ENCODE measurements at places on chromosomes 11 and 22.
A peak's percentile ranks its signal among the peaks of the same experiment; 100 is the strongest.

GRCh38 chr11:30314625-30315024 is 8.3 kb upstream of the ARL14EP start:
- DNase-seq: peak; percentile 23

- DNase-seq: no peak
Measured at GRCh38 chr11:128940603-128941002, 2.1 kb downstream of the TP53AIP1 start.

DNA sequence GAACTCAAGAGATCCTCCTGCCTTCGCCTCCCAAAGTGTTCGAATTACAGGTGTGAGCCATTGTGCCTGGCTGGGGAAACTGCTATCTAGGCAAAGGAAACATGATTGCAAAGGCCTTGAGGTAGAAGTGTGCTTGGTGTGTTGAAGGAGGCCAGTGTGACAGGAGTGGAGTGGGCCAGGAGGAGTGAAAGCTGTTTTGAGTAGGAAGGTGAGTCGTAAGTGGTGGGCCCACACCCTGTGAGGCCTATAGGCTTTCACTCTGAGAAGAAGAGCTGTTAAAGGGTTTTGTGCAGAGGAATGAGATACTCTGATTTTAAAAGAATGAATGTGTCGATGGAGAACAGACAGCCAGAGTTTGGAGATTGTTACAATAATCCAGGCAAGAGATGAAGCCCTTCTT is 43.4 kb downstream of the WEE1 start:
- DNase-seq: peak; percentile 65

DNA sequence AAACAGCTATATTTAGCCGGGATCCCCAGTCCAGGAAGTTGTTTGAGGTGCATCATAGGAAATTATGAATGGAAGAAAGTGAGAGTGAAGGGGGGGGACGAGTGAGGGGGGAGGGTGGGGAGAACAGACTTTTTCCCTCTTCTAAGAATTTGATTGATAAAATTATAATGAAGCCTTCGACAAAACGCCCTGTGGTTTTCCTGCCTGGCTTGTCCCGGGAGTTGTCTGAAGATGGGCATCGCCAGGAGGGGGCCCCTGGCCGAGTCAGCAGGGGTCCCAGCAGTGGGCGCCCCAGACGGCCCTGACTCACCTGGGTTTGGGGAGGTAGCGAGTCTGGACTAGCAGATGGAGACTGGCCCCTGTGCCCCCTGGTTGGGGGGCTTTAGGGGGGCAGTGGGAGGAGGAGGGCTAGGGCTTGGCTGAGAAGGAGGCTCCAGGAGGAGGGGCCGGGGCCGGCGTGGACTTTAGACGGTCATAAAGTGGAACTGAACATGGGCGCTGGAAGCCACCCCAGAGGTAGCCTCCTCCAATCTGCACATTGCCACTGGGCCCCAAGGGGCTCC is 336 bp upstream of the LIF start:
- DNase-seq: peak; percentile 64

DNA sequence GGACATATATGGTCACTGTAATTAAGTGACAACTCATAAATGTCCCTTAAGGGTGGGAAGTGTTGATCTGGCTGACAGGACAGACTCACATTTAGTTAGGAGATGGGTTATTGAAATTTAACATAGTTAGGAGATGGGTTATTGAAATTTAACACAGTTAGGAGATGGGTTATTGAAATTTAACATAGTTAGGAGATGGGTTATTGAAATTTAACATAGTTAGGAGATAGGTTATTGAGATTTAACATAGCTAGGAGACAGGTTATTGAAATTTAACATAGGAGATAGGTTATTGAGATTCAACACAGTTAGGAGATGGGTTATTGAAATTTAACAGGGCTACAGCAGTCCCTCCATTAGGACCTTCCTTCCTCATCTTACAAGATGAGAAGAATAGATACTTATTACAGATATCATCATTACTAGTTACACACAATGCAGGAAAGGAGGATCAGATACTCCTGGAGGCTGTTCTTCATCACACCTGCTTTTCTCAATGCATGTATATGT is 98.5 kb downstream of the MTNR1B start:
- no peak for DNase-seq

DNA sequence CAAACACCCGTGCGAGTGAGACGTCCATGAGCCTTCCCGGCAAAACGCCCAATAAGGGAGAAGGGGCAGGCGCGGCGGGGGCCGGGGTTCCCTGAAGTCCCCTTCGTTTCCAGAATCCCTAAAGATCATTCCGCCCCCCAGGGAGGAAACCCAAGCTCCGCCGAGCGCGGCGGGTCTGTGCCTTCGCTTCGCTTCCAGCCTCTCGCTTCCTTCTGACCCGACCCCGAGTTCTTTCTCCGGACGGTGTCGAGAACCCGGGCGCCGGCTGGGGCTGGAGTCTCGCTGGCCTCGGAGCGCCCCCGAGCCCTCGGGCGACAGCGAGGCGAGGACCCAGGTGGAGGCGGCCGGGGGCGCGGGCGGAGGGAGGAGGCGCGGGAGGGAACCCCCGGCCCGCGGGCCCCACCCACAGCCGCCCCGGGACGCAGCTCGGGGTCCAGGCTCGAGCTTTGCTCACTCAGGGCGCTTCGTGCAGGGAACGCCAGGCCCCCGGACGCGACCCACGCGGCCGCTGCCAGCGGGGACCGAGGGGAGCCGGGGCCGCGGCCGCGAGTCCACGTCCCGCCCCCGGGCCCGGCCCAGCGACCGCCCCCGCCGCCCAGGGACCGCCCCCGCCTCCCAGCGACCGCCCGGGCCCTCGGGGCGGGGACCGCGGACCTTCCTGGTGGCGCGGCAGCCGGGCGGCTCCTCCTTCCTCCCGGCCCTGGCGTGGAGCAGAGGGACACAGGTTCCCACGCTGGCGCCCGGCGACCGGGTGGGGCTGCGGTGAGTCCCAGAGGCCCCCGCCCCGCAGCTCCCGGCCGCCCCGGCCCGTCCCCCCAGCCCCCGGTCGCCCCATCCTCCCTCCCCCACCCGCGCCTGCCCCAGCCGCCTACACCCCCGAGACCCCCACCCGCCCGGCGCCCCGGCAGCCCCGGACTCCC is at the start of gene PGGHG:
Gene PGGHG (plus strand): TSS at position 649 of the 920 bp plus-strand sequence. CDS start 691 bp downstream, outside the sequence.
- DNase-seq: peak; percentile 64

GRCh38 chr11:128491195-128491936 is 96.0 kb downstream of the ETS1 start:
- DNase-seq: no peak

GRCh38 chr11:77381729-77382665 is 80.5 kb upstream of the GDPD4 start:
- DNase-seq: peak; percentile 40

- peak; percentile 94 for DNase-seq
Measured at GRCh38 chr11:68010090-68011041, at the start of gene ALDH3B1. Gene ALDH3B1, plus strand, starts transcription at chr11:68010327. Its CDS starts 4,971 bp downstream, at chr11:68015298.

DNA sequence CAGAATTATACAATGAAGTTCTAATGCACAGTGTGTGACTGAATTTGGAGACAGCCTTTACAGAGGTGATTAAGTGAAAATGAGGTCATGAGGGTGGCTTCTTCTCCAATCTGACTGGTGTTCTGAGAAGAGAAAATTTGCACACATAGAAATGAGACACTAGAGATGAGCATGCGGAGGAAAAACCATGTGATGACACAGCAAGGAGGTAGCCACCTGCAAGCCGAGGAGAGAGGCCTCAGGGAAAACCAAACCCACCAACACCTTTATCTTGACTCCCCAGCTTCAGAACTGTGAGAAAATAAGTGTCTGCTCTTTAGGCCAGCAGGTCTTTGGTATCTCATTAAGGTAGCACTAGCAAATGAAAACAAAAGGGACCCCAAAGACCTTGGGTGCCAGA is 93.2 kb downstream of the GGTLC2 start:
- no peak for DNase-seq

DNA sequence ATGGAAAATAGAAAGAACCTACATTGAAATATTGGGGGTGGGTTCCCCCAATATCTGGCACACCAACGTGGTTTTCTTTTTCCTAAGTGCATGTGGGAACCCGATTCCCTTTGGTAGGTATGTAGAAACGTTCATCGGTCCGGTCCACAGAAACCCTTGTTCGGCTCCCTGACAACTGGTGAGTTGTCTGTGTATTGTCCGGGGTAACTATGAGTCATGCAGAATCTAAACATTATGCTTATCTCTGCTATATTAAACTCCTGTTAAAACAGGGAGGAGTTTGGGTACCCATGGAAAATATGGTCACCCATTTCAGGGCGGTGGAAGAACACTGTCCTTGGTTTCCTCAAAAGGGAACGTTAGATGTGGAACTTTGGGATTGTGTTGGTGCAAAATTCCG is 25.1 kb upstream of the ALDH3B2 start:
- DNase-seq: no peak

DNA sequence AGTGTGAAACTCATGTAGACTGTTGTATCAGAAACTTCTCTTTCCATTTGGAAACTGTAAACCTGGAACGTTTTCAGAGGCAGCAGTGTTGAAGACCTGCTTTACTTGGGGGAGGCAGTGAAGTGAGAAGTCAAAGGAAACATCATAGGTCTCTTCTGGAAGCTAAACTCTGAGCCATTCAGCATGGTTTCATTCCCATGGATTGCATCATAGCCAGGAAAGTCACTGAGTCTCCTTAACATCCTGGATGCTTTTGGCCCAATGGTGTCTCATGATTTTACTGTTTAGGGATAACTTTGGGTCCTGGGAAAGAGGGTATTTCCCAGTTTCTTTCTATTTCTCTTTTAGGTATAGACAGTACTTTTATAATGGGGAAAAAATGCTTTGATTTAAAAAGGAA is 153.2 kb upstream of the E2F8 start:
- peak; percentile 58 for DNase-seq

DNA sequence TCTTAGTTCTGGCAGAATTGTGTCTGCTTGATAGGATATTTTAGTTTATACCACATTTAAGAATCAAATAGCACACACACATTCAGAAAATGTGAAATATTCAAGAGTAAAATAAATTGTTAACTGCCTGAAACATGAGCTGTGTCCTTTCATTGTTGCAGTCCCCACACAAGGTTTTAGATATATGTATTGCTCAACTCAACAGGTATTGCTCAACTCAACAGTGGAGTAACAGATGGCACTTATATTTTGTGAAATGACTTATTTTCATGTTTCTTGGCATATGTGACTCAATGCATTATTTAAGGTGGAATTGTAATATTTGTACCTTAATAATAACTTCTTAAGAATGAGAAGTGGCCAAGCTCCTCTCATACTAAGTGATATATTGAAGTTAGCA is 760.3 kb downstream of the CNTN5 start:
- no peak for DNase-seq

DNA sequence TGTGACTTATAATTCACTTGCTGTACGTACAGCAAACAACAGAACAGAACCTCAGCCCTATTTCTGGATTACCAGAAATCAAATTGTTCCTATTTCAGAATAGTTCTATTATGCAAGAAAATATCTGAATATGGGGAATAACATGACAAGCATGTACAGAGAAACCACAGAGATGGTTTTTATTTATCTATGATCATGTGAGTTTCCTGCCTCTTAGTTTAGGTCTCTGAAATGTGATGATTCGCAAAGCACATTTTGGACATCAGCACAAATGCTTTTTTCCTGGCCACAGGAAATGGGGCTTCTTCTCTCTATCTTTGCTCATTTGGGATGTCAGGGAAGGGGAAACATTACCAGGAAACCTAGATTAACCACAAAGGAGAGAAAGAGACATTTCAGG is 266.7 kb upstream of the CTSC start:
- DNase-seq: peak; percentile 65

DNA sequence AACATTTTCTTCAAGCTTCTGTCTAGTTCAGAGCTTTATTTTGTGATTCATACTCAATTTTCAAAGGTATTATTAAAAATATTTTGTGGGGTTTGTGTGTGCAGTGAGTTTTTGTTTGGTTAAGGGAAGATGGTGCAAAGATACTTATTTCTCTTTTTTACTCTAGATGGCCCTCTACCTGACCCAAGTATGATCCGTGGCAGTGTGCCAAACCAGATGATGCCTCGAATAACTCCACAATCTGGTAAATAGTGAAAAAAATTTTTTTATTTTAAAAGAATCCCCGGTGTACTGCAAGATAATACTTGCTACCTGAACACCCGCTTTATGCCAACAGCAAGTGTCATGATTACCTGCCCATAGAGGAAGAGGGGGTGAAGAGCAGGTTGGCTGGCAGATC is 54.2 kb downstream of the EP300 start:
- DNase-seq: no peak

DNA sequence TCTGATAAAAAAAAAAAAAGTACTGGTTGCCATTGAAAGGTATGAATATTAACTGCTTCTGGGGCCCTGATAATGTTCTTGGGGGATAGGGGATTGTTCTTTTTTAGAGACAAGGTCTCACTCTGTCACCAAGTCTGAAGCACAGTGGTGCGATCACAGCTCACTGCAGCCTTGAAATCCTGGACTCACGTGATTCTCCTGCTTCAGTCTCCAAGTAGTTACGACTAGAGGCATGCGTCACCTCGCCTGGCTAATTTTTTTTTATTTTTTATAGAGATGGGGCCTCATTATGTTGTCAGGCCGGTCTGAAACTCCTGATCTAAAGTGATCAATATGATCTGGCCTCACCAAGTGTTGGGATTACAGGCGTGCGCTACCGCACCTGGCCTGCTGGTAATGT is 63.5 kb downstream of the FCHSD2 start:
- DNase-seq: no peak

- no peak for DNase-seq
Measured at GRCh38 chr11:78465169-78465942, 47.7 kb upstream of the GAB2 start.

- DNase-seq: no peak
Measured at GRCh38 chr11:64690235-64690634, 32.8 kb downstream of the NRXN2 start.

GRCh38 chr11:10474551-10474950 is 19.5 kb downstream of the AMPD3 start:
- DNase-seq: no peak

DNA sequence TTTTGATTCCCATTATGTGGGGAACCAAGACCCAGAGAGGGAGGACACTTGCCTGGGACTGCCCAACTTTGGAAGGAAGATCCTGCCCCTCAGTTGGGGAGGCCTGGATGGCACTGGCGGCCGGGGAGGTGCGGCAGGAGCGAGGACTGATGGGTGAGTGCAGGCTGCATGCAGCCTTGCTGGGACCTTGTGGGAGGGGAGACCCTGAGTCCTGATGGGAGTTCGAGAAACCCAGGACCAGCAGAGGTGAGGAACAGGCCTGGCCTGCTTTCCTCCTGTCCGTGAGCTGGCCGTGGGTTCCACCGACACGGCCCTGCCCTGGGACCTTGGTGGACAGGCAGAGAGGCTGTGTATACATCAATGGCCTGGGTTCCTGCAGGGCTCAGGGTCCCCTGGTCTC is 19.3 kb upstream of the SMIM38 start:
- DNase-seq: no peak

DNA sequence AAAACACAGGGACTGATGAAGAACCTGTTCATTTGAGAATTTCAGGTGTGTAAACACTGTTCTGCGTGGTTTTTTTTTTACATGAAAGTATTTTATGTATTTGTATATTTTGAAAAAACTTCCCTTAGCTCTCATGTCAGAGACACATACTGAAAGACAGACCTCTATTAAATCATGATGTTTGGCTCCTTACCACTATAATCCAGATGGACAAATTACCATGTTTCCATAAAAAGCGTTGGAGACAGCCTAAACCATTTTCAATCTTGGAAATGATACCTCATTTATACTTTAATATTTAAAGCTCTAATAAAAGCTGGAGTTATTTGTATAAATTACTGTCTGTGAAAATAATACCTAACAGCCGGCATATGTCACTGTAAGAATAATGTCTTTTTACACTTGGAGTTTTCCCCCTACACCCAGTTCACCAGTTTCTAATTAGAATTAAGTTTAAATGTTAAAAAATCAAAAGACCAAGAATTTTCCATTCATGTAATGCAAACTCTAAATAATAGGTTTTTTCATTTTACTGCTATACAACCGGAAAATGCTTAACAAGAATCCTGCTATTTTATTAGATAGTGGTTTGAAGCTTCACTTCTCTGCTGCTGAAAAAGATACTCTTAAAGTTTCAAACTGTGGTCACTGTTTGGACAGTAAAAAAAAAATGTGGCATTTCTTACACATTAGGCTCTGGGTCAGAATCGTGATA is 30.8 kb downstream of the APLP2 start:
- DNase-seq: no peak

All from fibroblast of skin of back (primary cell).